ENCODE measurements at places on chromosomes 3 and 15.

- DNase-seq: no peak
These were observed 257.4 kb upstream of the ADAMTS9 start for GRCh38 chr3:64945171-64945729.

DNA sequence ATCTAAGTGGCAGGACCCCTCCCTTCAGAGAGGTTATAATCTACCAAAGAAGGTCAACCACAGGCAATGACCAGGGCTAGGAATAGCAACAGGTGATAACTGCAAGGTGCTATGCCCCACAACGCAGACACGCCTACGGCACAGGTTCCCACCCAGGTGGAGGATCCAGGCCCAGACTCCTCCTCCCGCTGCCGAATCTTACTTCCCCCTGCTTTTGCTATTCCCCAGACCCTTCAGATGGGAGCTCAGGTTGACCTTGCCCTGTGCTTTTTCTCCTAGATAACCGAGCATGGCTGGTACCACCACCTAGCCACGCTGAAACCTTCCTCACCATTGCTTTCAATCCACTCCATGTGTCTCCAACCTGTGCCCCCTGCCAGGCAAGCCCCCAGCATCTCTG lies 142.2 kb upstream of the IGF1R start:
- DNase-seq: no peak

DNA sequence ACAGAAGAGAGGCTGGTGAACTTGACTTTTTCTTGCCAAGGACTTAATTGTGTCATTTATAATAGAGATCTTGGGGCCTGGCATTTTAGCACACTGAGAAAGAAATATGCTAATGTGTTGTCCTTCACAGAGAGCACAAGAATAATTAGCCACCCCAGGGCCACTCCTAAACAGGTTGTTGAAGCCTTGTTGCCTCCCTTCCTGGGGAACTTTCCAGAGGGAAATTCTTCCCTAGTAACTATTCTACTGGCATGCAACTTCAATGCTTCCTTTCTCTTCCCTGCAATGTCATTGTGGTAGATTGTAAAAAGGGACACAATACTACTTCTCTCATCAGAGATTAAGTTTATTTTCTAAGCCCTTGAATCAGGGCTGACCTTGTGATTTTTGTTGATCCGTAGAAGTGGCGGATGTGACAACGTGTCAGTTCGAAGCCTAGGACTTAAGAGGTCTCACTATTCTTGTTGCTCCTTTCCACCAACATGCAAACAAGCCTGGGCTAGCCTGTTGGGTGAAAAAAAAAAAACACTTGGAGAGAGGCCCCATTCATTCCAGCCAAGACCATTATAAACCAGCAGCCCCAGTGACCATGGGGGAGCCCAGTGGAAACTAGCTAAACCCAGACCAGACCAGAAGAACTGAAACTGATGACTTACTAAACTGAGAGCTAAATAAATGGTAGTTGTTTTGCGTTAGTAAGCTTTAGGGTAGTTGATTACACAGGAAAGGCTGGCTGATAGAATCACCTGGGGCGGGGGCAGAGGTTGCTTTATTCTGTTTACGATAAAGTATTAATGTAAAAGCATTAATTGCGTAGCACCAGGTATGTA lies 287.2 kb downstream of the SHQ1 start:
- no peak for DNase-seq

- no peak for DNase-seq
These were observed 1.1 kb upstream of the PLSCR2 start for GRCh38 chr3:146470425-146470990.

- DNase-seq: no peak
These were observed 24.1 kb downstream of the DUOX2 start for GRCh38 chr15:45089712-45090373.

DNA sequence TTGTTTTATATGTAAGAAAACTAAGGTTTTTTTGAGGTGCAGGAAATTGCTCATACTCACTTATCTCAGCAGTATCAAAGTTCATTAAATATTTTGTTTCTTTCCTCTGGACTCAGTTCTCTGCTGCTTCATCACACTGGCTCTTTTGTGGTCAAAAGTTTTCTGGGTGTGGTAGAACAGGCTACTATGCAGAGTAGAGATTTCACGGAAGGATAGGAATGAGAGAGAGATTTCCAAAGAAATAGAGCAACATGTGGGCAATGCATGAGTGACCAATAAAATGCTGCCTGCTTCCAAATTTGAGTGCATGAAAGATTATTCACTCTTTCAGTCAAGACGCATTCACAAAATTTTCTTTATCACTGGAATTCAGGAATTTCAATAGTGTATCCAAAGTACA lies 577.3 kb upstream of the SEMA6D start:
- DNase-seq: no peak

DNA sequence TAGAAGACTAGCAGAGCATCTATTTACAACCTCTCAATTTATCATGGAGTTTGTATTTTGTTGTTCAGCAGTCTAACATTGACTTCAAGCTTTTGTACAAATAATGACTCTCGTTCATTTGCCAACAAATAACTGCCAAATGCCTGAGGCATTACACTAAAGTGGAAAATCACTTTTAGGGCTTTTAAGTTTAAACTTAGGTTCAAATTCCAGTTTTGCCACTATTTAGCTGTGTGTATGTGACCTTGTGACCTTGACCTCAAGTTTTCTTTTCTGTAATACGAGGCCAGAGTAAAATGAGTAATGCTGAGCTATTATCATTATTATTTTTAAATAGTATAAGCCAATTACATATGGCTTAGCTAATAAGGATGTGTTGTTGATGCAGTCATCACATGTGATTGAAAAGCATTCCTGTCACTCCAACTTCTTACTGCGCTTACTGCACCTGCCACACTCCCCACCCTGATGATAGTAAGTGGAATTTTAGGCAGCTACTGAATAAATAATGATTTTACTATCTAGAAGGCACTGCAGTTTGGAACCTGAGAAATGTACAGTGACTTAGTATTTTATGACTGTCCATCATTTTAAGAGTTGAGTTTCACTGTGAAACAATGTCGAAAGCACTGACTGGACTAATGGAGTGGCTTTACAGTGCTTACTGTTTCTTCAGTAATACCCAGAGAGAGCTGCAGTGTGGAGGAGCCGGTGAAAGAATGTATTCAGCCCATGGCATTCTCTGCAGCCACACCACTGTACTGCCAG lies 16.3 kb downstream of the ARL8B start:
- no peak for DNase-seq

DNA sequence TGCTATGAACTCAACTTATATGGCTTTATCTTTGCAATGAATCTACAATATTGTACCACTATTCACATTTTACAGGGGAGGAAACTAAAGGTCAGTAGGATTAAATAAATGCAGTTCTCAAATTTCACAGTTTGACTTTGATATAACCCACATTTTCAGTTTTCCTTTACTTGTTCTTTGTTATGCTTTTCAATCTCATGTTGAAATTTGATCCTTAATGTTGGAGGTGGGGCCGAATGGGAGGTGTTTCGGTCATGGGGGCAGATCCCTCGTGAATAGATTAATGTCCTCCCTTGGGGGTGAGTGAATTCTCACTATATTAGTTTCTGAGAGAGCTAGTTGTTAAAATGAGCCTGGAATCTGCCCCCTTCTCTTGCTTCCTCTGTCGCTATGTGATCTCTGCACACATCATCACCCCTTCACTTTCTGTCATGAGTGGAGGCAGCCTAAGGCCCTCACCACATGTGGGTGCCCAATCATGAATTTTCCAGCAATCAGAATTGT lies 44.7 kb downstream of the CD200 start:
- DNase-seq: no peak

GRCh38 chr15:69032031-69032430 lies 17.5 kb downstream of the NOX5 start:
- no peak for DNase-seq

GRCh38 chr15:41730543-41730942 lies 43.7 kb upstream of the MAPKBP1 start:
- no peak for DNase-seq

DNA sequence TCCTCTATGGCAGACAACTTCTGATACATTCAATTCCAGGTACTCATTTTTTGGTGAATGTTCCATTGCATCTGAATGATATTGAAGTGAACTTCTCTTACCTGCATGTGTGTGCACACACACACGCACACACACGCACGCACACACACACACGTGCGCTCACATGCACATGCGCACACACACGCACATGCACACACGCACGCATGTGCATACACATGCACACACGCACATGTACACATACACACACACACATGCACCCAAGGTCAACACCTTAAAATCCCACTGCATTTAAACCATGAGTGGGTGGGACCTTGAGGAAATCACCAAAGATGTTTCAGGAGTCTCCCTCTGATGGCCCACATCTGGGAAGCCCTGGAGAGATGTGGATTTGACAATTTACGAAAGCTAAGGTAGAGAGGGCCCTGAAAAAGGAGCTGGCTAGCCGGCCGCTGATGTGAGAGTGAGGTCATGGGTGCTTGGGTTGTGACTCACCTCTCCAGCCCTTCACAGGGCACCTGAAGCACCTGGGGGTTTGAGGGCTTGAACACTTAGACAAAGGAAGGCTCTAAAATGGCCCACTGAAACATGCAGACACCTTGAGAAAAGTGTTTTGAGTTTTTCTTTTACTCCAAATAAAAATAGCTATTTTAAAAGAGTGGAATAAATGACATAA lies 269.1 kb upstream of the LRRFIP2 start:
- no peak for DNase-seq

- DNase-seq: no peak
These were observed 588.0 kb downstream of the SQOR start for GRCh38 chr15:46222826-46223225.

GRCh38 chr15:29842290-29842689 lies 20.0 kb upstream of the TJP1 start:
- no peak for DNase-seq

DNA sequence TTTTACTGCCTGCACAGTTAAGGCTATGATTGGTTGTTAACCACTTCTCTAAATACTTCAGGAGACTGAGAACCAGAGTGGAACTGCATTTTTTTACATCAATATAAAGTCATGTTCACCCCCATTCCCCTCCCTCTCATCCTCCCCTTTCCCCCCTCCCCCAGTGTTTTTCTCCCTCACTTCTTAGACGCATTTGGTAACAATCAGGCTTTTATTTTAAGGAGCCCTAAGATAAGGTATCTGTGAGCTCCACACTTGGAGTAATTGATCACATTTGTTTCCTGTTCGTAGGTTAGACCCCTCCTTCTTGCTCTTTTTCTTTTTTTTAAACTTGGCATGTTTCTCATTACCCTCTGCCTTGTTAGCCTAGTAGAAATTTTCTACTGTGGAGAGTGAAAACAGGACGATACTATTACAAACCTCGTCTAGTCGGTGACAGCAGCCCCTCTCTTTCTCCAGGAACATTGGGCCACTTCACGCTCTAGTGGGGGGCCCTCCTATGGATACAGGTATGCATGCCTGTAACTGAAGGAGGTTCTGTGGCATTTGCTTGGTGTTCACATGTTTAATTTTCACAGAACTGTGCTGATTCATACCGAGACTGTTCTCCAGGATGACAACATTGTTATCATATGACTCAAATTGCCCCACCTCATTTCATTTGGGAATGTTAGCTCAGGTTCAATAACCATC lies 314.4 kb downstream of the MECOM start:
- DNase-seq: no peak

- no peak for DNase-seq
These were observed 95.9 kb upstream of the PRR20G start for GRCh38 chr3:127383656-127384179.

GRCh38 chr3:159616234-159616825 lies 372.3 kb upstream of the IL12A start:
- DNase-seq: no peak

- DNase-seq: no peak
These were observed 207.9 kb upstream of the COL8A1 start for GRCh38 chr3:99430348-99431134.

GRCh38 chr3:16243706-16244490 lies 20.8 kb downstream of the DPH3 start:
- no peak for DNase-seq

DNA sequence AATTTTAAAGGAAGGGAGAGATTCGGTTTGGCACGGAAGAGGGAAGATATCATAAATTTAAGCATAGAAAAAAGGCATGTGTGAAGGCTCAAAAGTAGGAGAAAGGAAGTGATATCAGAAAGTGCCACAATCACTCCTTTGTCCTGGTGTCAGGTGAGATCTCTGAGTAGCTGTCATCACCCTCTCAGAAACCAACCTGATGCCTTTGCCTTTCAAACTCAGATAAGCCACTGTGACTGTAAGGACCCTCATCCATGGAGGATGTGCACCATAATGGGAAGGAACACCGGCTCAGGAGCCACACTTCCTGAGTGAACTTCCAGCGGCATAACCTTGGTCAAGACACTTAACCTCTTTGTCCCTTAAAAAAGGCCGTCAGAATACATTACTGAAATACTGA lies 318.7 kb upstream of the SEMA6D start:
- no peak for DNase-seq

All from stimulated activated CD8-positive, alpha-beta memory T cell treated with anti-CD3 and anti-CD28 coated beads, Interleukin-4, amount 100 ng/mL, for 1 hour (primary cell).